Right atrium auricular region (tissue), 2 donors: ENCODE measurements at places on chromosomes 6 and 20. TPM values are rescaled to one million over a fixed set of nuclear protein-coding genes. Genes with fewer than 3 reads are reported as not detected.

SMOC2 gene
- 10.8 TPM for total RNA-seq

GRCh38 chr6:19204445-19204844, 632.7 kb upstream of the ID4 start:
- no peaks in the 10 kb centered on the region for H3K4me1 ChIP-seq
- no peak for DNase-seq
- H3K4me3 ChIP-seq: no peak overlapping the region
- no peaks in the 10 kb centered on the region for H3K27me3 ChIP-seq
- H3K36me3 ChIP-seq: no peaks in the 10 kb centered on the region

GRCh38 chr6:21898107-21898796, 304.7 kb downstream of the SOX4 start:
- H3K36me3 ChIP-seq: no peaks in the 10 kb centered on the region

DNA sequence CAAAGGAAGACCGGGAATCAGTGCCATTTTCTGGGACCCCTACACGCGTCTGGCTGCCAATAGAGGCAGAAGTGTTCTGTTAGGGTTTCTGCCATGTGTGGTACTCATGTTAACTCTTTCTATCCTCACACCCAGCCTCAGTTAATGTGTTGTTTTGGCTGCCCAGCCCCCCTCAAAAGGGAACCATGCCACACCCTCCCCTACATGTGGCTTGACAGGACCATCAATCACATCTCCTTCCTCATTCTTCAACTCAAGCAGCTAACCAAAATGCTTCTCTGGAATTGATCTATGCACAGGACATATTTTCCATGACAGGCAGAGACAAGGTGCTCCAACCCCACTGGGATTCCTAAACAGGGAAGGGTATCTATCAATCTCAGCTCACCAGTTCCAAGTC, 22.0 kb downstream of the AHCY start:
- H3K27ac ChIP-seq: no peak overlapping the region
- no peaks in the 10 kb centered on the region for H3K27me3 ChIP-seq
- H3K36me3 ChIP-seq: peaks cover 63% of the 10 kb centered on the region
- H3K4me1 ChIP-seq: no peaks in the 10 kb centered on the region
- no peak for DNase-seq

DNA sequence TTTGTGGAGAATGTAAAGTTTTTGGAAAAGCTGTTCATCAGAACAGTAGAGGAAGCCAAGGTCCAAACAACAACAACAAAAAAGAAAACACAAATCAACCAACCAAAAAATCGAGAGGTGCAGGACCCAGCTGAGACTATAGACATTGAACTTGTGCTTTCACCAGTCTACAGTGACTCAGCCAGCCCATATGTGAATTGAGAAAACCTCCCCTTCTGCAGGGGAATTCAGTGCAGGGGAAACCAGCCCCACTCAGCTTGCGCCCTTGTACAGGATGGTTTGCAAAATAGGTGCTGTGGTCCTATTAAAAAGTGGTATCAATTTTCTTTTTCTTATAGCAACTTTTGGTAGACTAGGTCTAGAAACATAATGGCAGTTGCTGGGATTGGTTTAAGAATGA, 21.3 kb downstream of the MLIP start:
- peaks cover 10% of the 10 kb centered on the region for H3K36me3 ChIP-seq
- no peak overlapping the region for H3K27ac ChIP-seq
- no peaks in the 10 kb centered on the region for H3K4me1 ChIP-seq
- no peak for DNase-seq
- no peaks in the 10 kb centered on the region for H3K27me3 ChIP-seq
- no peak overlapping the region for H3K4me3 ChIP-seq
